H9 (cell line): ENCODE measurements at places on chromosomes 5 and 9. TPM values are rescaled to one million over a fixed set of nuclear protein-coding genes. Genes with fewer than 3 reads are reported as not detected.

Gene SLC22A4
- total RNA-seq, result 0.70 and 0.72 TPM in 2 replicates

GRCh38 chr5:113218906-113219517, 215.8 kb downstream of the TSSK1B start:
- no peak for DNase-seq

Gene OGN
- not detected in 2 replicates for total RNA-seq

- DNase-seq, result no peak
Measured at GRCh38 chr9:126363847-126364671, 37.4 kb downstream of the MVB12B start.

GRCh38 chr9:99634186-99634585, 187.5 kb upstream of the NR4A3 start:
- no peak for DNase-seq

Gene PRR7
- 9.6 and 10.2 TPM in 2 replicates for total RNA-seq

Gene CEP72
- 24.8 and 26.7 TPM in 2 replicates for total RNA-seq

DNA sequence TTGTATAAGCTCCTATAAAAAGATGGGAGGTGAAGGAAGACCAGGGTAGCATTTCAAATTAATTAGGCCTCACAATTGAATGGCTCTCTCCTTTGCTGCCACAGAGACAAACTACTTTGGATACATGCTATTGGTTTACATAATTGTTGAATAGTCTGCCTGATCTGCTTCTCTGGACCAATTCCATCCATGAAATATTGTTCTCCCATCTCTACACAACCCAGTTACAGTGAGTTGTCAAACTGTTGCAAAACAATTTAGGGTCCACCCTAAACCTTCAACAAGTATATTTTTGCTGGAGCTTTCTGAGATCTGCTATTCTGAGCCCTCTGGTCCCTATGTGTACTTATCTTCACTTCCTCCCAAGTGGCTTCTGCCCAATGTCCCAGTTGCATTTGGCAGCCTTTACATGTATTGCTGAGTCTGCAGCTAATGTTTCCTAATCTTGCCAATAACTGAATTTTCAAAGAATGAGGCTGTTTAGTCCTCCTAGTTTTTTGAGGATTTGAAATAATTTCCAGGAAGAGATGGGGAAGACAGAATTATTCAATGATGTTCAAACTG, 38.9 kb downstream of the AGTPBP1 start:
- DNase-seq, result no peak

Gene PCYOX1L
- 15.3 and 16.5 TPM in 2 replicates for total RNA-seq

Gene GRXCR2
- total RNA-seq, result not detected in 2 replicates

Gene JAKMIP2
- 5.4 and 6.4 TPM in 2 replicates for total RNA-seq
